ENCODE measurements at places on chromosomes 12 and 14.

GRCh38 chr14:103155826-103156394 is 32.6 kb downstream of the TNFAIP2 start:
- DNase-seq: no peak

- DNase-seq: no peak
Measured at GRCh38 chr12:103855036-103855712, 14.1 kb upstream of the NT5DC3 start.

DNA sequence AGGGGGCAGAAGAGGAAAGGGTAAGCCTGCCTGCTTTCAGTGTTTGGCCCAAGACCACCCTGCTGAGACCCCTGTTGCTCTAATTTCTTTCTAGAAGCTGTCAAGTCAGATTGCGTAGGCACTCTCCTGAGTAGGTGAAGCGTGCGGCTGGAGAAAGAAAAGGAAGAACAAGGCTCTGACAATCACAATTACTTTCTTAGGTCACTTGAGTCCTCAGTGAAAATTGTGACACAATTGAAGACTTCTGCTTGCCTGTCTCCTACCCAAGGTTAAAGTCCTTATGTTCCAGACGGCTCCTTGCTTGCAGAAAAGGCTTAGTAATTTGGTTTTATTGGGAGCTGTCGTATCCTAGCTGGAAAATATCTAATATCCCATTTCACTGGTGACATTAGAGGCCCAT is 721 bp upstream of the CTSG start:
- no peak for DNase-seq

GRCh38 chr14:90864741-90865140 is 48.5 kb upstream of the TTC7B start:
- no peak for DNase-seq

DNA sequence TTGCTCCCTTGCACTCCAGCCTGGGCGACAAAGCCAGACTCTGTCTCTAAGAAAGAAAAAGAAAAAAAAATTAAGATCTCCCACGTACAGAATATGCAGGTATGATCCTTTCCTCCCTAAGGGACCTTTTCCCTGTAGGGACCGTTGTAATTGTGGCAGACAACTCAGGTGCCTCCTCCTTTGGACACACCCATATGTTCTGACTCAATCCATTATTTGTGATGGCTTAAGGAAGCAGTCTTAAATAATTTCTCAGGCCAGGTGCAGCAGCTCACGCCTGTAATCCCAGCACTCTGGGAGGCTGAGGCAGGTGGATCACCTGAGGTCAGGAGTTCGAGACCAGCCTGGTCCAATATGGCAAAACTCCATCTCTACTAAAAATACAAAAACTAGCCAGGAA is 53.1 kb downstream of the TMCC3 start:
- DNase-seq: no peak

DNA sequence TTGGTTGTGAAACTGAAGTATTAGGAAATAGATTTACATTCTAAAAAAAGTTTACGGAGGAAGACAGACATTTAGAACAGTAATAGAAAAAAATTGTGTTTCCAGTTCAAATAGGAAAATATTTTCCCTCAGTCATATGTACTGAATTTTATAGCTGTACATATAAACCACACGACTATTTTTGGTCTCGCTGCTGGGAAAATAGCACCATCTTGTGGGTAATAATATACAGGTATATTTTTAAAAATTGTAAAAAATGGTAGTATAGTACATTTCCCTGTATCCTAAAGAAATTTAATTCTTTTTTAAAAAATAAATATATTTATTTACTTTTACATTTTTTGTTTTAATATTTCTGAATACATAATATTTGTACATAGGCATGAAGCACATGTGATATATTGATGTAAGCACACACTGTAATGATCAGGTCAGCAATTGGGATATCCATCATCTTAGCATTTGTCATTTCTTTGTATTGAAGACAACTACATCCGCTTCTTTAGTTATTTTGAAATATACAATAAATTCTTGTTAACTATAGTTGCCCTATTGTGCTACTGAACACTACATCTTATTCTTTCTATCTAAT is 168.6 kb downstream of the ALX1 start:
- DNase-seq: no peak
